Activated B cell treated with CpG ODN at 0.5 μM for 24 hours (primary cell): ENCODE measurements at places on chromosomes 6 and 20.

GRCh38 chr6:106473812-106474211, 113.3 kb downstream of the CRYBG1 start:
- no peak for DNase-seq

GRCh38 chr20:53949319-53949839, 121.0 kb downstream of the BCAS1 start:
- peak; percentile 47 for DNase-seq

DNA sequence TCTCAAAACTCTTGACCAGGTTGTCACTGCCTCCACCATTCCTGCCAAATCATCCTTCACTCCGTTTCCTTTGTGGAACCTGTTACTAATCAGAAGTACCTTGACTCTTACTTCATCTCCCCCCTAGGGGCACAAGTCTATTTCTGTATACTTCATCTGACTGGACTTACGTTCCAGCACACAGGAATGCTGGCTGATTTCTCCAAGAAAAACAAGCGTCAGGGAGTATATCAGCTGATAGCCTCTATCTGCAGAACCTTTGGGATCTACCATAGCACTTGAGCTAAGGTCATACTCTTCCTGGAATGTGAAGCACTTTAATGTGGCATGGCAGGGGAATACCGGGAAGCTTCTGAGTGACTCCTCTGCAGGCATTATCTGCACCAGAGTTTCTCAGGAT, 178.1 kb upstream of the MOCS1 start:
- DNase-seq = no peak

GRCh38 chr6:112253841-112254816, at the start of gene LAMA4:
Gene LAMA4 (minus strand): TSS chr6:112254567. CDS start chr6:112254150, 417 bp downstream.
- DNase-seq = no peak

DNA sequence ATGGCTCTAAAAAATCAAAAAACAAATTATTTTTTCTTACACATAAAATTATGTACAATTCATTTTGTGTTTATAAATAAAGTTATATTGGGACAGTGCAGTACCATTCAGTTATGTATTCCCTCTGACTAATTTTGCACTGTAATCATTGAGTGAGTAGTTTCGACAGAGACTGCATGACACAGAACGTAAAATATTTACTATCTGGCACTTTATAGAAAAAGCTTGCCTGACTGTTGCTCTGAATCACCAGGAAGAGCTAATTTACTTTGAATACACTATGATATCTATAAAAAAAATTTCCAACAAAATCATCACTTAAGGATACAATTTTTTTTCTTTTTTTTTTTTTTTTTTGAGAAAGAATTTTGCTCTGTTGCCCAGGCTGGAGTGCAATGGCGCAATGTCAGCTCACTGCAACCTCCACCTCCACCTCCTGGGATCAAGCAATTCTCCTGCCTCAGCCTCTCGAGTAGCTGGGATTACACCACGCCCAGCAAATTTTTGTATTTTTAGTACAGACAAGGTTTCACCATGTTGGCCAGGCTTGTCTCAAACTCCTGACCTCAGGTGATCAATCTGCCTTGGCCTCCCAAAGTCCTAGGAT, 11.0 kb upstream of the KHDC1L start:
- DNase-seq = no peak

DNA sequence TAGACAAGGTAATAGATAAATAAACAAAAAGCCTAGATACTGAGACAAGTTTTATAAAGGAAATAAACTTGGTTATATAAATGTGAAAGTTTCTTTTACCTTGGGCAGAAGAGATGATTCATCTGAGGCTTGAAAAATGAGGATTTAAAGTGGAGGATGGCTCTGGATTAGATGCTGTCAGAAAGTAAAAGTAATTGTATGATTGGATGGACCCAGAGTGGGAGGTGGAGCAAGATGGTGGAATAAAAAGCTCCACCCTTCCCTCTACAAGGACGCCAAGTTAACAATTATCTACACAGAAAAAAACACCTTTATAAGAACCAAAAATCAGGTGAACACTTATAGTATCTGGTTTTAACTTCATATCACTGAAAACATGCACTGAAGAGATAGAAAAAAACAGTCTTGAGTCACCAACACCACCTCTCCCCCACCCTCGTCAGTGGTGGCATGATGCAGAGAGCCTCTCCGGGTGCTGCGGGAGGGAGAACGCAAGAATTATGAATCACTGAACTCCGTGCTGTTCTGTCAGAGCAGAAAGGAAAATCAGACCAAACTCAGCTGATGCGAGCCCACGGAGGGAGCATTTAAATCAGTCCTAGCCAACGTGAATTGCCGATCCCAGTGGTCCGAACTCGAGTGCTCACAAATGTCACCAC, 84.7 kb upstream of the GJE1 start:
- no peak for DNase-seq

DNA sequence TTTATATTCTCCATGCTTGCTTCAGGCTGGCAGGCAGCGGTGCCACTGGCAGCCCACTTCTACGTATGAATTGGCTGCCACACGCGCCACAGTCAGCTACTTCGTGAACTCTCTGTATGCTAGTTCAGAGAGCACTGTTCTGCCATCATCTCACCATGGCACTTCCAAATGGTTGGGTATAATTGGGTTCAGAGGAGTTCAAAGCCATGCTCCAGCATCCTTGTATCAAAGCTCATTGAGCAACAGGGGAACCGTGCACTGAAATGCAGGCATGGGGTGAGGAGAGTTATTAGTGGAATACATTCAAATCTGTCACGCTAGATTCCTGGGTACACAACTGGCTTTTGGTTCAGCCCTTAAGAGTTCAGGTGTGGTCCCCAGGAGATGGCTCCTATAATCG, 519.9 kb upstream of the NOX3 start:
- DNase-seq = no peak

GRCh38 chr6:1670711-1671462, 61.2 kb downstream of the FOXC1 start:
- DNase-seq = no peak

DNA sequence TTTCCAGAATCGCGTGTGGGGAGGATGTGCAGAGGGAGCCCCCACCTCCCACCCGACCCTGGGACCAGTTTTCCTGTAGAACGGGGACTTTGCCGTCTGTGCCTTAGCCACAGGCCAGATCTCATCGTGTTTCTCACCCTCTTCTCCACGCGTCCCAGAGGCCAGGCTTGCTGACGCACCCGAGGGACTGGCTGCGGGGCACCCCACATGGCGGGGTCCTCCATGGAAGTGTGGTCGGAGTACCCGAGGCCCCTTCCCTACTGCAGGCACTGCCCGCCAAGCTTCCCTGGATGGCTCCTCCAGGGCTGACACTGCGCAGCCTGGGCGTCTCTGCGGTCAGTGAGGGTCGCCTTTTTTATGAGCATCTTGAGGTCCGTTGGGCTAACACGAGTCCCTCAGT, 346.5 kb downstream of the CDH4 start:
- DNase-seq = no peak

- no peak for DNase-seq
These were observed 7.0 kb downstream of the UQCC1 start for GRCh38 chr20:35404614-35405259.

GRCh38 chr6:104729433-104729832, 130.3 kb downstream of the HACE1 start:
- no peak for DNase-seq

GRCh38 chr6:37239950-37240713, 17.4 kb upstream of the TBC1D22B start:
- DNase-seq = no peak

DNA sequence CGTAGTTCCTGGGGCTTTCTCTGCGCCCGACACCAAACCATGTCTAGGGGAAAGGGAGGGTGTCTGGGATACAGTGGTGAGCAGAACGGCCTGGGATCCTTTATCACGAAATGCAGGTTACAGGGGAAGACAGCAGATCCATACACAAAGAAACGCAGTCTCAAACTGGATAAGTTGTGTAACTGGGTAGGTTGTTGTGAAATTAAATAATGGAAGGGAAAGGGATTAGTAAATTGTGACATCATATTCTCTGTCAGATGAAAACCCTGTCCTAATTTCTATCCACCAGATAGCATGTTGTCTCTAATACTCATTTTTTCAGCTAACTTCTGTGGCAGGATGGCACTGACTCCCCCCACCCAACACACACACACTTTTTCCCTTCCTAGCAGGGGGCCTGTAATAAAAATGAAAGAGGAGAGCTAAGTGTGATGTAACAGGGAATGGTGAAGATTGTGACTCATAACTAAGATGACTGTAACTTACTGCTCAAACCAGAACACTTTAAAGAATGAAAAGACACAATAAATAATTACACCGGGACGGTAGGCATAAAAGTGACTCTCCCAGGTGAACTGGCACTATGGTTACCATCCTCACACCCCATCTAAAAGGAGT, 769 bp upstream of the TRPC4AP start:
- no peak for DNase-seq

GRCh38 chr6:40977695-40978094, 61.3 kb downstream of the UNC5CL start:
- no peak for DNase-seq

DNA sequence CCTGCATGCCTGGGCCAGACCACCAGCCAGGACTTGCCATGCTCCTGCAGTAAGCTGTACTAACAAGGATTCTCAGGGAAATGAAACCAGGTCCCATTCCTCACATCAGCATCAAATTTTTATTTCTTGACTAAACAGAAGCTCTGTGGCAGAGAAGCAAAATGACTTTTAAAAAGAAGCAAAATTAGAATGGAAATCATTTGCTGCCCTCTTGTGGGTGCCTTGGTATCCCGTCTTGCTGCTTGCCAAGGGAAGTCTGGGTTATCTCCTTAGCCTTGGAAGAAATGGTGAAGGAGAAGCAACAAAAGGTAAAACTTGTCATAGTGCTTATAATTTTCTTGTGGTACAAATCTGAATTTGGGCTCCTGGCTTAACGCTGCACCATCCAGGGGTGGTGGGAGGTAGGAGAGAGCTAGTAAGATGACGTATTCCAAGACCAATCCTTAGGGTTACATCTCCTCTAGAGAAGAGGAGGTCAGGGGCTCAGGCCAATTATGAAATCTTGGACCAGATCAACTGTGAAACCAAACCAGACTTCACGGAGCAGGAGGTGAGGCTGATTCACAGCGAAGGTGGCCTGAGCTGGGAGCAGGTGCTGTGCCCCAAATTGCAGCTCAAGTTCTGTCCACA, 107.5 kb downstream of the FAXC start:
- DNase-seq = no peak

DNA sequence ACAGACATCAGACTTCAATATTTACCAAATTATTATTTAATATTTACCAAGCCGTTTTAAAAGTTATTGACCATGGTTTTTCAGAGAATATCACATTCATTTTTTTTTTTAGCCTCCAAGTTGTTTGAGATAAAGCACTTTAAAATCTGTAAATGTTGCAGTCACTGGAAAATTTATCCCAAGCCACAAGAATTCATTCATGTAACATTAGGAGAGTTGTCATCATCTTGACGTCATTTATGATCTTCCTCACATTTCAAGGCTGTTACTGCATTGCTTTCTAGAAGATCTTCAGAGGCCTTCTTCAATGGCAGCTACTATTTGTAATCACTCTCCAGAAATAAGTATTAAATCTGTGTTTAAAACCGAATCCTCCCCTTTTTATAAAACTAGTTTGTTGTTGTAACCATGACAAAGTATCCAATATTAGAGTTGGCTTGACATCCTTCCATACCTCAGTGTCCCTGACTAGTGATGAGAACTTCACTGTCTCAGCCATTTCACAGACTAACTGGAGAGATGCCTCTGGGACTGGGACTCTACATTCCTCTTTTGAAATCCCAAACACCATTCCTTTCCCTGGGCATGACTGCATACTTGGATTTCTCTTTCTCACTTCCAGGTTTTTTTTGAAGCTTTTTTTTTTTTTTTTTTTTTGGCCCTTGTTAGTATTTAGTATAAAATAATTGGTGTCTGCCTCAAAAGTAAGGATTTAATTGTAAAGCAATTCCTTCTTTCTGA, 100.1 kb downstream of the ZFAND3 start:
- no peak for DNase-seq

- no peak for DNase-seq
These were observed 23.6 kb downstream of the HAO1 start for GRCh38 chr20:7916648-7917047.

DNA sequence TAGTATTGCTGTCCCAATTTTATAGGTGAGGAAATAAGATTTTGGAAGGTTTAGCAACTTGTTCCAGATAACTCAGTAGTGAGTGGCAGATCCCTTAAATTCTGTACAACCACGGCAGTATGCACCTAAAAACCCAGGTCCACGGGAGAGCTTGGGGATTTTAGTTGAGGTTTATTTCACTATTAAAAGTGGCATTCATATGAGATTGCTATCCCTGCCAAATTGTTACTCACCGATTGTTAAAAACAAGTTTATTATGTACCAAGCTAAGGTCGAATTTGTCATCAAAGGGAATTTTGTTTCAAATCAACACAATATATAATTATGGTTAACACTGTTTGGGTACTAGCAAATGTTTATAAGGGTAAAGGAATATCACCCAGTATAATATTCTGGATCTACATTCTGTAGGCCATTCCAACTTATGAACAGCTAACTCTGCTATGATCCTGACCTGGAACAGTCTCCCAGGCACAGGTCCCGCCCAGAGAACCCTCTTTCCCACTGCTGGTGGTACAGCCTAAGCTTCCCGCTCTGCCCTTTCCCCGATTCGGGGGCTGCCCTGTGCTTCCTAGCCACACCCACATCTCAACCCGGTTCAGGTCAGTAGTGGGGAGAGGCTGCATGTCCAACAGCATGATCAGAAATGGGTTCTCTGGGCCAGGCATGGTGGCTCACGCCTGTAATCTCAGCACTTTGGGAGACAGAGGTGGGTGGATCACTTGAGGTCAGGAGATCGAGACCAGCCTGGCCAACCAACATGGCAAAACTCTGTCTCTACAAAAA, 24.9 kb downstream of the GPLD1 start:
- no peak for DNase-seq

DNA sequence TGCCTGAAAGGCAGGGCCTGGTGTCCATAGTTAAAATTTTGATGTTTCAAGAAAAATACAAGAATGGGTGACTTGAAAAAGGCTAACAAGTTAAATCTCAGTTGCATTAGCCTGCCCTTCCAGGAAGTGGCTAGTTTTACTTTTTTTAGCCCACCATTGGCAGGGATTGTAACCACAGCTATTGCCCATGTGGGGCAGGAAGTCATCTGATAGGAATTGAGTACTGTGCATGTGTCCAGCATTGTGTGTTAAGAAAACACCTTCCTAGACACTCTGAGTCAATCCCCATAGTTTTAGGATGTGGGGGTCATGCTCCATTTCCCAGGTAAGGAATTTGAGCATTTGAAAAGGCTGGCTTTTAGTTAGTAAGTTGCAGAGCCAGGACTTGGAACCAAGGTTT, 26.9 kb downstream of the LYRM2 start:
- DNase-seq = no peak

DNA sequence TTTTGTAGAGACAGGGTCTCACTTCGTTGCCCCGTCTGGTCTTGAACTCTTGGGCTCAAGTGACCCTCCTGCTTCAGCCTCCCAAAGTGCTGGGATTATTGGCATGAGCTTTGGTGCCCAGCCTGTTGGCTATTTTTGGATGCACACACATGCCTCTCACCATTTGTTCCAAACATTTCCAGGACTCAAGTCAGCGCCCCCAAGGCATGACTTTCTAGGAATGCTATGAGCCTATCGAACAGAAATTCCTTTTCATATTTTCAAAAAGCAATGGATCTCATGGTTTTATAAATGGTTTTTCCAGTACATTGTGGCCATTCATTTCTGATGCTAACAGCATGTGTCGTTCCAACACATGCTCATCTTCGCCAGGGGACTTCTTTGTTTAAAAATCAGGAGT, 119.3 kb upstream of the NAA20 start:
- no peak for DNase-seq
